Temporal lobe (tissue), 4 donors: ENCODE measurements at places on chromosomes 1 and 21. TPM values are rescaled to one million over a fixed set of nuclear protein-coding genes. Genes with fewer than 3 reads are reported as not detected.

Gene S100A7
- not detected for total RNA-seq

Gene TMPRSS3
- total RNA-seq, result not detected

Gene HPCA
- 42.0 TPM for total RNA-seq

Gene NBPF20
- 4.7 TPM for total RNA-seq

Gene CHI3L2
- total RNA-seq, result 0.49 TPM

Gene TMEM52
- total RNA-seq, result 0.98 TPM

Gene NHLH1
- total RNA-seq, result 0.98 TPM

Gene ATP1A2
- 93.2 TPM for total RNA-seq

Gene MAEL
- total RNA-seq, result 0.74 TPM

Gene CYP2J2
- 0.49 TPM for total RNA-seq
